ENCODE measurements at places on chromosomes 12 and 14.
A peak's percentile ranks its signal among the peaks of the same experiment; 100 is the strongest.

GRCh38 chr14:25050269-25051150 is 563 bp upstream of the STXBP6 start:
- no peak for DNase-seq

GRCh38 chr12:77054851-77055250 is 10.5 kb downstream of the E2F7 start:
- DNase-seq: no peak

- DNase-seq: no peak
Observed at GRCh38 chr14:90531497-90531896, 134.7 kb downstream of the CALM1 start.

DNA sequence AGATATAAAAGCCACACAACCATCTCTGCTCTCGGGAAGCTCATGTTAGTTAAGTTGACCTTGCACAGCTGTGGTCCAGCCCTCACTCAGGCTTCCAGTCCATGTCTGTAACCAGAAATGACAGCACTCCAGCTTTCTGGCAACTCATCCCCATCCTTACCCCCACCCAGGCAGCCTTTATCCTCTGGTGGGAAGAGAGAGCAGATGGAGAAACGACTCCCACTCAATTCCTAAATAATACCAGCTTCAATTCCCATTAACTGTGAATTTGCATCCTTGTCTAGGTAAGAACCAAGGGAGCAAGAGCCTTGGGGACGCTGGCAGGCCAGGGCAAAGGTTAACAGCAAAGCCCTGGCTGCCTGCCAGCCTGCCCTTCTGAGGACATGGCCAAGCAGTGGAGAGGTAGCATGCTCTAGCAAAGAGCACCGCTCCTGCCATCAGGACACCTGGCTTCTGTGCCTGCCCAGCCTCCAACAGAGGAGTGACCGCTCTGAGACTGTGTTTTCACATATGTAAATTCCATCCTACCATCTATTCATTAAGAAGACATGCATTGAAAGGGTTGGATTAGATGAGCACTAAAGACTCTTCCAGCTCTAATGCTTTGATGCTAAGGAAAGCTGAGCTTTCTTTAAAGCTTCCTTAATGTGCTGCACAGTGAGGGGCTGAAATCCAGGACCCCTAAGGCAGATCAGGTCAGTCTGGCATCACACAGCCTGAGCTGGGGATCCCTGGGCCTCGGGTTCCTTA is 236.1 kb downstream of the GRIN2B start:
- no peak for DNase-seq

DNA sequence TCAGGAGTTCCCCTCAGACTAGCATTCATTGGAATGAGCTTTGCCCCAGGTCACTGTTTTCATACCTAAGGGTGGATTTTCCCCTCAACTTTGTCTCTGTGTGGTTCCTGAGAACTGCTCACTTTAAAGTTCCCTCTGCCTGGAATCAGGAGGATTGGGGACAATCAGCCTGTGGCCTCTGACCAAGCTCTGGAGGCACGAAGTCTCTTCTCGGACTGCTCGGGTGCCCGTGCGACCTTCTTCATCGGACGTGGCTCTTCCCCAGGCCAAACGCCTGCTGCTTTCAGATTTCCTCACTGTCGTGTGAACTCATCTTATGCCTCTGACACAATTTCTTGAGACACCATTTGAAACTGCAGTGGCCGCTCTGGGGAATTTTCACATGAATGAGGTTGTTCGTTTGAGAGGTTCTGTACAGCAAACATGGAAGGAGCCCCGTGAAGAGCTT is 153.7 kb upstream of the PZP start:
- peak; percentile 70 for DNase-seq

- DNase-seq: no peak
Observed at GRCh38 chr14:101776344-101776743, 14.8 kb downstream of the PPP2R5C start.

DNA sequence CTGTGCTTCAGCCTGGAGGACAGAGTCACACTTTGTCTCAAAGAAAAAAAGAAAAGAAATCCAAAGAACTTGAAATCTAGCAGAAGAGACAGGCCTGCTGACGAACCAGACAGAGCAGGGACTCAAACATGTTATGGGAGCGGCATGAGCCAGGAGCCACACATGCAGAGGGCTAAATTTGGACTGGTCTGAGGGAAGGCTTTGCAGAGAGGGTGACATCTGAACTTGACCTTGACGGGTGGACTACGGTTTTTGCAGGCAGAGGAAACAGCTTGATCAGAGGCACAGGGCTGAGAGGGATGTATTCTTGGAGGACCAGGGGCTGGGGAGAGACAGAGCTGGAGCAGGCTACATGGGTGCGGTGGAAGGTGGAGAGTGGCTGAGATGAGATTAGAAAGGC is 20.5 kb upstream of the SLC24A4 start:
- DNase-seq: no peak

- DNase-seq: peak; percentile 91
Observed at GRCh38 chr12:103505371-103506236, 9.8 kb upstream of the C12orf42 start.

GRCh38 chr14:88929656-88930436 is 105.4 kb downstream of the TTC8 start:
- no peak for DNase-seq

- no peak for DNase-seq
Observed at GRCh38 chr12:51365276-51365675, 18.8 kb upstream of the CELA1 start.

GRCh38 chr12:66417217-66417616 is 114.9 kb downstream of the HELB start:
- no peak for DNase-seq

- DNase-seq: no peak
Observed at GRCh38 chr12:107238296-107238695, 144.9 kb upstream of the CRY1 start.

DNA sequence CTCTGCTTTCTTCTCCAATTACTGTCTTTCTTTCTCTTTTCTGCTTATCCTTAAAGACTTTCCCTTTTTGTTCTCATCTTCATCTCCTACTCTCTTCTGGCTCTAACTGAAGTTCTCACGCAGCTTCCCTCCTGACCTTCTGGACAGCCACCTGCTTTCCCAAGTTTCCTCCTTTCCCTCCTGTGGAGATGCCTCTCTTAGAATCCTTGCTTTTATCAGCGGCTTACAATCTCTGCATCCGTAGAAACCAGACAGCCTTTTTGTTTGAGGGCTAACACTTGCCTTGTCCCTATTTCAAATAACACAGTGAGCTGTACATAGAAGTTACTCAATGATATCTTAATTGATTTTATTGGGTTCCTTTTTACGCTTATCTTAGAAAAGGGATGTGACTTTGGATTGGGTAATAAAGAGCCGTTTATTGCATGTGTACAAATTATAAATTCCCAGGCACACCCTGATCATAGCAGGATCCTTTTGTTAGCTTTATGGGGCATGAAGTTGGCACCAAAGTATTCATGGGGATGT is 2.1 kb upstream of the LGALS3 start:
- no peak for DNase-seq

GRCh38 chr12:40336573-40337199 is 111.9 kb downstream of the LRRK2 start:
- no peak for DNase-seq

DNA sequence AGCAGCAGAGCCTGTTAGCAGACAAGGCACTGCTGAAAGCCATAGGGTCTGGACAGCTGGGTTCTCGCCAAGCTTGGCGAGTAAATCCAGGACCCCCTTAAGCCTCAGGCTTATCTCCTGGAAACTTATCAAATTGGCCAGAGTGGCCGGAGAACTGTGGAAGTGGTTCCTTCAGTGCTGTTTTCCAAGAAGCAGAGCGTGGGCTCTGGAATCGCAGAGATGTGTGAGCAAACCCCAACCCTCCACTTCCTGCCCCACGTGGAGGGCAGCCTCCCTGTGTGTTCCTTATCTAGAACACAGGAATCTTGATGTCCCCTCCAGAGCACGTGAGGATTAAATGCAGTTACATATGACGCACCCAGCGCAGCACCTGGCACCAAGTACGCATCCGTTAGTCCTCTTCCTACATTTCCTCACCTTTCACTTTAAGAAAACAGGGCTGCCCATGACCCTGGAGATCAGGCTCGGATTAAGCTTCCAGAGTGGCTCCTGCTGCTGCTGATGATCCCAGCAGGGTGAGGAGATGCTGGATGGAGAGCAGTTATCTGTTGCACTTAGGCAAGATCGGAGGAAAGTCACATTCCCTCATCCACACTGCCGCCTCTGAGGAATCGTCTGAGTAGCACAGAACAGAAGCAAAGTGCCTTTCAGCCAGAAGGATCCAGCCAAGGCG is 35.0 kb downstream of the MMAB start:
- no peak for DNase-seq

DNA sequence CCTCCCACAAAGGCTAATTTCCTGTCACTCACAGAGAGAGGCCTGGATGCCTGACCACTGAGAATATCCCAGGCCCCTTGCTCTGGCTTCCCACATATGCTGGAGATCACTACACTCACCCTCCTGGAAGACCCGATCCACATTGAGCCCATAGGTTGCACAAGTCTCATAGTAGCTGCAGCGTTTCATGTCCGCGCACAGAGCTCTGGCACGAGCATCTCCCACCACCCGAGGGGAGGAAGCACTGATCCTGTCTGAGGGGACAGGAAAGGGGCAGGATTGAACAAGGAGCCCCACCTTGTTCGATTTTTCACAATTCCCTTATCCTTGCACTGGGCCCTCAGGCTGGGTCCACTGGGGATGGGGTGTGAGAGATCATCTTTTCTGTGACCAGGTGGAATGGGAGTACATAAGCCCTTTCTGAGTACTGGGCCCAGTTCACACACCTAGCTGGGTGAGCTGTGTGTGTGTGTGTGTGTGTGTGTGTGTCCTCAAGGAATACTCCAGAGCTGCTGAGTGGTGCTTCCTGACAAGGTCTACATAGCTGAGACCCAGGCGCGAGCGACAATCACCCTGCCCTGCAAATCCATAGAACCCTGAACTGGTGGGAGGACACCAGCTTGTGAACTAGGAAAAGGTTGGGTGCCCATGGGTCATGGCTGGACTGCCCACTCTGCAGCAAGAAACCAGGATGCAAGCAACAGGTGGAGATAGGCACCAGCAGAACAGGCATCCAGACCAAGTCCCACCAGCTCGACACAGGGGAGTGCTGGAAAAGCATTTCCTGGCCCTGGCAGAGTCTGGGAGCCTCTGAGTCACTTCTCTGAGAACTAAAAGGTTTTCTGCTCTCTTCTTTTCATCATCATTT is 5.6 kb downstream of the AGAP2 start:
- no peak for DNase-seq

GRCh38 chr14:99391671-99392070 is 89.0 kb downstream of the SETD3 start:
- DNase-seq: no peak

GRCh38 chr14:53458368-53458814 is 305.3 kb upstream of the DDHD1 start:
- DNase-seq: no peak

GRCh38 chr14:106044515-106044914 is 518.1 kb downstream of the TMEM121 start:
- no peak for DNase-seq

- DNase-seq: no peak
Observed at GRCh38 chr12:77678621-77679020, 152.1 kb upstream of the NAV3 start.

DNA sequence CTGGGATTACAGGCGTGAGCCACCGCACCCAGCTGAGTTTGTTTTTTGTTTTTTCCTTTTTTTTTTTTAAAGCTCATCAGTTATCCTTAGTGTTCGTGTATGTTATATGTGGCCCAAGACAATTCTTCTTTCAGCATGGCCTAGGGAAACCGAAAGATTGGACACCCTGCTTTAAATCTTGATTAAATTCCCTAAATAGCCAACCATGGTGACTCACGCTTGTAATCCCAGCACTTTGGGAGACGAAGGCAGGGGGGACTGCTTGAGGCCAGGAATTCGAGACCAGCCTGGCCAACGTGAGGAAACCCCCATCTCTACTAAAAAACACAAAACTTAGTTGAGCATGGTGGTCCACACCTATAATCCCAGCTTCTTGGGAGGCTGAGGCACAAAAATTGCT is 131.1 kb downstream of the MED13L start:
- DNase-seq: no peak

DNA sequence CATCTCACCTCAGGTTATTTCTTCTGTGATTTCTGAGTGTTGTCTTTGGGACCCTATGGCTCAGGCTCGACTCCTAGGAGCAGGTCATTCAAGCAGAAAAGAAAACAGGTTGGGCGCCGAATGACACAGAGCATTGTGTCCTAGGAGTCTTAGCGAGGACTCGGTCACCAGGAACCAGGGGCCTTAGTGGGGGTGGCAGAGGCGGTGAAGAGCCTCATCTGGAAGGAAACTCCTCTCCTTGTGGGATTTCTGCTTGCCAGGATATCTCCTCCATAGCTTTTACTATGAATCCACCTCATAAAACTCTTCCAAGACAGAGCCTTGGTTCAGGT is 630 bp downstream of the PLEKHH1 start:
- no peak for DNase-seq

- no peak for DNase-seq
Observed at GRCh38 chr12:72082986-72083820, 144.6 kb downstream of the TPH2 start.
